ENCODE measurements at places on chromosomes 12 and 14.
A peak's percentile ranks its signal among the peaks of the same experiment; 100 is the strongest.

DNA sequence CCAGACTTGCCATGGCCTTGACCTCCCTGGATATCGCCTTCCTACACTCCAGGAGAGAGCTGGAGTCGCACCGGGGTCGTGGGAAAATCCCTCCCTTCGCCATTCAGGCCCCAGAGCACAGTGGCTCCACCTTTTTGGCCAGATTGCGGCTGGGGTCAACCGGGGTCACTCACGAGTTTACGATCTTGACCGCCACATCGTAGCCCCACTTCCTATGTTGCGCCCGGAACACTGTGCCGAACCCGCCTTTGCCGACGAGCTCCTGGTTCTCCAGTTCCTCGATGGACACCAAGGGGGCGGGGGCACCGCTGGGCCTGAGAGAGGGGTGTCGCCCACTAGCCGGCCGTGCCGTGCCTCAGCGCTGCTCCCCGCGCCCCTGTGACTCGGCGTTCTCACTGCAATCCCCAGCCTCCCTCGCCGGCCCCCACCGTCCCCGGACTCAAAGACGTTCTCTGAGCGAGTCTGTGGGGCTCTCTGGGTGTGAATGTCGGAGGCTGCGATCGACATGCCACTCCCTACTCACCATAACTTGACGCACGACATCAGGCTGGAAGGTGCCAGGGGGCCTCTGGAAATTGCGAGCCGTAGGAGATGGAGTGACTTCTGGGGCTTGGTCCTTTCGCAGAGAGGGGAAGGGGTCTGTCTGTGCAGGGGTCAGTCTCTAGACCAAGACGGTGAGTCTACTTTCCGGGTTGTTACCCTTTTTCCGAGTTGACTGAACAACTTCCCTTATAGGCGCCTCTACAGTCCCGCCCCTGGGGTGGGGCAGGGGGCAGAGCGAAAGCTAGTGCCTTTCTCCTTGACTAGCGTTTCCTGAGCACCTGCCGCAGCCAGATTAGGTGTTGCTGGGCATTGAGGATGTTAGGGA lies at the start of gene RIPK3:
TSS of gene RIPK3 (minus strand) at position 708 of the 868 bp plus-strand sequence. CDS start at position 543, 165 bp downstream.
- peaks cover 31% of the 10 kb centered on the region for H3K27me3 ChIP-seq
- H3K4me3 ChIP-seq: peak within 1 kb of the TSS; percentile 97
- H3K36me3 ChIP-seq: peaks cover 33% of the 10 kb centered on the region
- peaks cover 42% of the 10 kb centered on the region for H3K4me1 ChIP-seq
- H3K27ac ChIP-seq: peak within 1 kb of the TSS; percentile 83

GRCh38 chr14:24398293-24398652 lies 530 bp upstream of the NYNRIN start:
- no peaks in the 10 kb centered on the region for H3K36me3 ChIP-seq
- peaks cover 7% of the 10 kb centered on the region for H3K4me1 ChIP-seq
- no peak overlapping the region for H3K27ac ChIP-seq
- H3K4me3 ChIP-seq: no peak overlapping the region
- no peak for DNase-seq
- H3K27me3 ChIP-seq: peaks cover 34% of the 10 kb centered on the region

- H3K36me3 ChIP-seq: no peaks in the 10 kb centered on the region
- H3K27me3 ChIP-seq: no peaks in the 10 kb centered on the region
- peaks cover 5% of the 10 kb centered on the region for H3K4me1 ChIP-seq
- DNase-seq: no peak
- no peak overlapping the region for H3K27ac ChIP-seq
These were observed 57.2 kb upstream of the GNPNAT1 start for GRCh38 chr14:52848626-52849025.

DNA sequence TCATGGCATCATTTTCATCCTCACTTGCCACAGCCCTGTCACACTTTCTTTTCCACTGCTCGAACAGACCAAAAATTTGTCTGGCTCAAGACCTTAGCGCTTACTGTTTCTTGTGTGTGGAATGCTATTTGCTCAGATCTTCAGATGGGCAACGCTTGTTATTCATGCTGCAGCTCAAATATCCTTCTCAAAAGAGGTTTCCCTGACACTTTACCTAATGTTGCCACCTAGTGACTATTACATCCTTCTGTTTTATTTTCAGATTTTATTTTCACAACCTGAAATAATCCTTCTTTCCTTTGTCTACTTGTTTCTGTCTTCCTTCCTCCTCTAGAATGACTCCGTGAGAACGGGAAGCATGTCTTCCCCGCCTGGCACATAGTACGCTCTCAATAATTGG lies 5.6 kb downstream of the FBXO33 start:
- H3K4me1 ChIP-seq: peaks cover 45% of the 10 kb centered on the region
- no peak overlapping the region for H3K4me3 ChIP-seq
- no peak overlapping the region for H3K27ac ChIP-seq
- DNase-seq: no peak
- peaks cover 6% of the 10 kb centered on the region for H3K36me3 ChIP-seq

GRCh38 chr12:12474471-12474928 lies 88.2 kb downstream of the DUSP16 start:
- peaks cover 84% of the 10 kb centered on the region for H3K4me1 ChIP-seq
- peak overlapping the region; percentile 100 for H3K27ac ChIP-seq
- peaks cover 78% of the 10 kb centered on the region for H3K36me3 ChIP-seq
- peak overlapping the region; percentile 67 for H3K4me3 ChIP-seq

GRCh38 chr12:121388421-121388981 lies 11.4 kb upstream of the RNF34 start:
- no peak overlapping the region for H3K4me3 ChIP-seq
- peaks cover 5% of the 10 kb centered on the region for H3K27me3 ChIP-seq
- DNase-seq: no peak
- H3K36me3 ChIP-seq: no peaks in the 10 kb centered on the region

- no peak for DNase-seq
- no peak overlapping the region for H3K27ac ChIP-seq
- peaks cover 11% of the 10 kb centered on the region for H3K27me3 ChIP-seq
- H3K36me3 ChIP-seq: no peaks in the 10 kb centered on the region
These were observed 30.1 kb downstream of the DACT1 start for GRCh38 chr14:58667900-58668299.

DNA sequence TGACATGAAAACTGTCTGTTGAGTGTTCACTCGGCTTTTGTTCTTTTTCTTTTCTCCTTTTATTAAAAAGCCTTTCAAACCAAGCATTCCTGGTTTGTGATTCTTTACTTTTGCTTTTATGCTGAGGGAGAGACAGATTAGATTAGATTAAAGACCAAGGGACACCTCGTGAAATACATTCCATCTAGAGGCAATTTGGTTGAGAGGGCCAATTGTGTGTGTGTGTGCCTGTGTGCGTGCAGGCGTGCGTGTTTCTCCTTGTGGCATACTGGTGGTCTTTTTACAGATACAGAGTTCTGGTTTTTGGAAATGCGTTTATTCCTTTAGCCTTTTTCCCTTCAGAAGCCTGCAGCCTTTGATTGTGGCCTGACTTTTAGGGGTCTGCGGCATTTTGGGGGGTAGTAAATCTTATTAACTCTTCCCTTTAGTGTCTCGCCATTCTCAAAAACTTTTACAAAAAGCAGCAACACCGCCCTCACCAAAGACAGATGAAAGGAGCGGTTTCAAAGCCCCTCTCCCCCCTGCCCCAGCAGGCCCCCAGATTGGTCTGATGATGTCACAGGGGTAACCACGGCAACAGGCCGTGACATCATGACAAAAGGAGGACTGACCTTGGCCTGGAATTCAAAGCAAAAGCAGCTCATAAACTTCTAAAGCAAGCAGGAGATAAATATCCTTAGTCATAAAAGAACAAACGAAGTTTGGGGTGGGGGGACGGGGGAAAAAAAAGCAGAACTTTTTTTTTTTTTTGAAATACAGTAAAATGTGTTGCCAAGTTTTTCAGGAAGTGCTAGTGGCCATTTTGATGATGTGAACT lies 84.1 kb upstream of the TBX3 start:
- no peaks in the 10 kb centered on the region for H3K36me3 ChIP-seq
- no peak overlapping the region for H3K27ac ChIP-seq
- no peak for DNase-seq
- H3K4me1 ChIP-seq: no peaks in the 10 kb centered on the region
- H3K27me3 ChIP-seq: no peaks in the 10 kb centered on the region

- peaks cover 85% of the 10 kb centered on the region for H3K36me3 ChIP-seq
- H3K27ac ChIP-seq: peak overlapping the region; percentile 21
- peaks cover 13% of the 10 kb centered on the region for H3K4me1 ChIP-seq
- no peak overlapping the region for H3K4me3 ChIP-seq
These were observed 13.0 kb downstream of the SLC48A1 start for GRCh38 chr12:47785887-47786661.

DNA sequence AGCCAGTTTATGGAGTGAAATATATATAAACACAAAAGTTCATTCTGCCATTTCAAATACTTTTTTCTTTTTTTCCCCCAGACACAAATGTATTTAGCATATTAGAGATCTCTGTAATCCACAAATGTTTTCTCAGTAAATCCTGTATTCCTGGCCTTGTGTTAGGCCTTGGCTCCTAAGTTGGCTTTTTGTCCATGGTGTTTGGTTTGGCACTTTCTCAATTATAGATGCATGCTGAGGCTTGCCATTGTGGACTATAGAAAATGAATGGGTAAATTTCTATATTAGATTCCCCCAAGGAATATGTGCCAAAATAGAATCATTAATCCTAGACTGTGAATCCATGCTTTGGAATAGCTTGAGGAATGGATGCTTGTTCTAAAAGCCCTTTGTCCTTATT lies 17.0 kb downstream of the RIC8B start:
- H3K27me3 ChIP-seq: no peaks in the 10 kb centered on the region
- no peak overlapping the region for H3K27ac ChIP-seq
- DNase-seq: no peak
- peaks cover 50% of the 10 kb centered on the region for H3K36me3 ChIP-seq
- H3K4me1 ChIP-seq: no peaks in the 10 kb centered on the region

GRCh38 chr14:89493406-89493805 lies 76.4 kb upstream of the FOXN3 start:
- H3K4me1 ChIP-seq: no peaks in the 10 kb centered on the region
- no peaks in the 10 kb centered on the region for H3K36me3 ChIP-seq
- H3K27ac ChIP-seq: no peak overlapping the region

DNA sequence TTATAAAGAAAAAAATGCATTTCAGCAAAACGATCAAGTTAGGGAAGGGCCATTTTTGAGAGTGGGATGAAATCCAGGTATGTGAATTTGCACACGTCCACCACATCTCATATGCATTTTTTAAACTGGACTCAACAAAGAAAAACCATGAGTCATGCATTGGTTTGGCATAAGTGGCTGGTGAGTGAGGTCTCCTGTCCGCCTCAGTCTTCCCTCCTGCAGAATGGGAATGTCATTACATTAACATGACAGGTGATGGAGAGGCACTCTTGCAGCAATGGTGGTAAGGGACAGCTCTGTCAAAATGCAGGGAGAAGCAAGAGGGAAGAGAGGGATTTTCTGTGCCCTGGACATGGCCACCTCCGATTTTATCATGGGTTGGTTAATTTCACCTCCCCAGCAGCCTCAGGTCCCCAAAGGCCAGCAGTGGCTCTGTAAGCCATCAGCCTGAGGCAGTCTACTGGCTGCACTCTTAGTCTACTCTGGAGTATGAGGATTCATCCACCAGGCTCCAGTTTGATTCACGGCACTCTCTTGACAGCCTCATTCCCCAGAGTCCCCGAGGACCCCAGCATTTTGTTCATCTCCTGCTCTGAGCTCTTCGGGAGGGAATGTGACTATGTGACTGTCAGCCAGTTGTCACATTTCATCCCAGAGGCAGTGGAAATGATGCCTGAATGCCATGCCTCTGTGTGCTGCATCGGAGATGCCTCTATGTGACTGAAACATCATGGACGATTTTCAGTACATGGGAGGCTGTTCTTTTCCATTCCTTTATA lies 17.1 kb upstream of the PWP1 start:
- peaks cover 10% of the 10 kb centered on the region for H3K4me1 ChIP-seq
- peaks cover 26% of the 10 kb centered on the region for H3K27me3 ChIP-seq
- DNase-seq: no peak
- no peak overlapping the region for H3K4me3 ChIP-seq
- H3K36me3 ChIP-seq: no peaks in the 10 kb centered on the region
- H3K27ac ChIP-seq: no peak overlapping the region

DNA sequence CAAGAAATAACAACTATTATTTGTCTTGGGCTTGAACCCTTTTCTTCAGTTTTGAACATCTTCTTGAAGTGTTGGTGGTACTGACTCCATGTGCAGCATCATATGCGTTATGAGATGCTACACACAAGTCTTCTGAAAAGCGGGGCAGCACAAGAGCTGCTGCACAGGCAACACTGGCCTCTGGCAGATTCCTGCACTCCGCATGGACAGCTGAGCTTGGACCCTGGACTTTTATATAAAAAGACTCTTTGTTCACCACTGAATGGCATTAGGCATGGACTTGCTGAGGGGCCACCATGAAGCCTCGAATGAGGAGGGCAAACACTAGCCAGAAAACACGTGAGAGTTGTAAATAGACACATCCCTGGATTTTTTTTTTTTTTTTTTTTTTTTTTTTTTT lies 210.8 kb upstream of the NPAS3 start:
- no peak for DNase-seq
- no peaks in the 10 kb centered on the region for H3K27me3 ChIP-seq
- no peak overlapping the region for H3K4me3 ChIP-seq
- H3K4me1 ChIP-seq: no peaks in the 10 kb centered on the region

GRCh38 chr12:118922405-118922804 lies 58.9 kb upstream of the SRRM4 start:
- no peaks in the 10 kb centered on the region for H3K27me3 ChIP-seq
- no peak overlapping the region for H3K4me3 ChIP-seq
- no peak for DNase-seq
- no peak overlapping the region for H3K27ac ChIP-seq

GRCh38 chr12:121620333-121620891 lies 5.9 kb upstream of the ORAI1 start:
- no peaks in the 10 kb centered on the region for H3K36me3 ChIP-seq
- peaks cover 14% of the 10 kb centered on the region for H3K4me1 ChIP-seq
- no peak overlapping the region for H3K4me3 ChIP-seq
- no peak for DNase-seq
- H3K27me3 ChIP-seq: no peaks in the 10 kb centered on the region

DNA sequence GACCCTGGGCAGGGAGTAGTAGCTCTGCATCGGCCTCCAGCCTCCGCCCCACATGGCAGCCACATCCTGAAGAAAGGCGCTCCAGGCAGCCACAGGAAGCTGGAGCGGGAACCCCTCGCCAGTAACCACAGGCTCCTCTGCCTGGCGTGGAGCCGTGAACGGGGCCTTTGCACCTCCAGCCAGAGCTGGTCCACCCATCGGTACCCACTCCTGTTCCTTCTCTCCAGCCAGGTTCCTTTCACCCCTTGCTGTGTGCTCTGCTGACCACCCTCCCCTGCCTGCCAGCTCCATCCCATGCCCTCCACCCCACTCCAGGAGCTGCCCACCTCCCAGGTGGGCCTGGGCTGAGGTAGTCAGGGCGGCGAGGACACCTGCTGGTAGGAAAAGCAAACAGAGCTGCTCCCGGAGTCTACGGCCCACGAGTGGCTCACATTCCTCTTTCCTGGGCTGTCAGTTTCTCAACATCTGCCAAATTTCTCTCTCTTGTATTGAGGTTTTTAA lies 2.7 kb downstream of the TGFB3 start:
- H3K4me3 ChIP-seq: no peak overlapping the region
- peaks cover 9% of the 10 kb centered on the region for H3K27me3 ChIP-seq
- no peak overlapping the region for H3K27ac ChIP-seq
- peaks cover 37% of the 10 kb centered on the region for H3K4me1 ChIP-seq

- peak; percentile 82 for DNase-seq
- H3K36me3 ChIP-seq: no peaks in the 10 kb centered on the region
- no peaks in the 10 kb centered on the region for H3K27me3 ChIP-seq
- peaks cover 23% of the 10 kb centered on the region for H3K4me1 ChIP-seq
- H3K4me3 ChIP-seq: no peak overlapping the region
These were observed 12.9 kb upstream of the CALM1 start for GRCh38 chr14:90383731-90384542.
